GM04503 (cell line): ENCODE measurements at places on chromosomes 1 and 21.

- no peak for DNase-seq
Measured at GRCh38 chr1:228767636-228768354, 32.5 kb downstream of the RHOU start.

- DNase-seq, result no peak
Measured at GRCh38 chr1:46174448-46175231, at the start of gene TSPAN1. TSS of gene TSPAN1 (plus strand) at chr1:46175087. CDS start at chr1:46181108, 6,021 bp downstream.

- no peak for DNase-seq
Measured at GRCh38 chr1:99994496-99994895, 24.7 kb downstream of the SLC35A3 start.

- DNase-seq, result no peak
Measured at GRCh38 chr1:109626682-109627408, 7.2 kb downstream of the AMPD2 start.

- DNase-seq, result peak; percentile 77
Measured at GRCh38 chr1:1358433-1359271, at the start of gene MXRA8. TSS of gene MXRA8 (minus strand) at chr1:1358555. CDS start at chr1:1358504, 51 bp downstream.

GRCh38 chr1:170041423-170042192, 32.9 kb downstream of the KIFAP3 start:
- no peak for DNase-seq

- no peak for DNase-seq
Measured at GRCh38 chr1:202648605-202649226, 61.5 kb downstream of the SYT2 start.

DNA sequence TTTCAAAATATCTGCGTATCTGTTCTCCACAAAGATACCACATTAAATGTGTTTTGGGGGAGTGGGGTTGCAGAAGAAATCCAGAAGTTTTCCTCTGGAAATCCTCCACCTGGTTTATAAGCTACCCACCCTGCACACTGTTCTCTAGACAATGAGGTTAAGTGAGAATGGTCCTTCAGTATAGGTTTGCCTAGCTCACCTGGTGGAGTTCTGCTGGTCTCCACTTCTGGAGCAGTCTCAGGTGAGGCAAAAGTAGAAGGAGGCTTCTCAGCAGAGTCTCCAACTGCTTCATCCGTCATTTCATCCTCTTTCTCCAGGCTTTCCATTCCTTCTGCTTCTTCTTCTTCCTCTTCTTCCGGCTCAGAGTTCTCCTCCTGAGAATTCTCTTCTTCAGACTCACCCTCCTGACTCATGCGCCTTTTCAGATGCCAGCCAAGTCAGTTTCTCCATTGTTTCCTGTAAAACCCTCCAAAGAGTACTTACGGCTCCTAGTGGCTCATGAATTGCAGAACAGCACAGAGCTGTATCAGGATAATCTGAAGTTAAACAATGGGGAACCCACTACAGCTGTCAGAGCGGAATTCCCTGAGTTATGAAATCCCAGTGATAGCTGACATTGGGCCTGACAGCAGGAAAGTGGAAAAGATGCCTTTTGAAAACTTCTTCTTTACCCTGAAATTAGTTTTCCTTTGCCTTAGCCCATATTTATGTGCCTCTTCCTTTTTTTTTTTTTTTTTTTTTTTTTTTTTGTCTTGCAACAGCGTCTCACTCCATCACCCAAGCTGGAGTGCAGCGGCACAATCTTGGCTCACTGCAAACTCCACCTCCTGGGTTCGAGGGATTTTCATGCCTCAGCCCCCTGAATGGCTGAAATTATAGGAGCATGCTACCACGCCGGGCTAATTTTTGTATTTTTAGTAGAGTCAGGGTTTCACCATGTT, 38.5 kb downstream of the MSTO1 start:
- peak; percentile 75 for DNase-seq

DNA sequence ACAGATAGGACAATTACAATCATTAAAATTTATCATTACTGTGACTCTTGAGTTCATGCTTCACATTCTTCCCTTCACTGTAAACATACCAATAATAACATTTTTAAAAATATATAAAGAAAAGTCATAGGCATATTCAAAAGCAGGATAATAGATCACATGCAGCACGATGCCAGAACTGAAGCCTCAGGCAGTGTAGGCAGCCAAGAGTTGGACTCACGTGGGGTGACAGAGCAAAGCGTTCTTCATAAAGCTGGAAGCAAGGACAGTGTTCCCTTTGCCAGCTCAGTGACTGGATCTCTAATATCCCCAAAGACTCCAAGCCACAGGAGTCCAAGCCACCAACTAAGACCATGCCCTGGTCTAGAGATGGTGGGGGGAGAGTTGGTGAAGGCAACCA, 77.7 kb downstream of the ODF2L start:
- DNase-seq, result no peak

DNA sequence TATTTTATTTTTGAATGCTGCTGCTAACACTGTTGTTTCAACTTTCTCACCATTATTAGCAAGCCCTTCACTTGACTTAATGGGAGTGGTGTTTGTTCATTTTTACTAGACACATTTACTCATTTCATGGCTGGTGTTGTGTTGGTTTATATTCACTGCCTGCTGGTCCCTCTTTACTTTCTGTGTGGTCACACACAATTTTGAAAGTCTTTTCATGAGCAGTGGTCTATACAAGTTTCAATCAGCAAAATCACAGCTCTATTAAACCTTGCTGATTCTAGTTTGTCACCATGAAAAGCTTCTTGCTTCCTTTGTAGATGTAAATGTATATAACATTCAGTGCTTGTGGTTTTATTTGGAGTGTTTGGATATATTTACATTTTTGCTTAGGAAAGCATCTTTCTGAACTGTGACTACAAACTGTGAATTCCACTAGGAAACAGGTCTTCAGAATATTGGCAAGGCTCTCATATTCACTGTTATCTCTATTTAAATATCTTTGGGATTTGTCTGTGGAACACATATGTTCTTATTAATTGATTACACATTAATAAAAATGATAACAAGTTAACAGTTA, 22.8 kb downstream of the ATP6V1G3 start:
- no peak for DNase-seq

DNA sequence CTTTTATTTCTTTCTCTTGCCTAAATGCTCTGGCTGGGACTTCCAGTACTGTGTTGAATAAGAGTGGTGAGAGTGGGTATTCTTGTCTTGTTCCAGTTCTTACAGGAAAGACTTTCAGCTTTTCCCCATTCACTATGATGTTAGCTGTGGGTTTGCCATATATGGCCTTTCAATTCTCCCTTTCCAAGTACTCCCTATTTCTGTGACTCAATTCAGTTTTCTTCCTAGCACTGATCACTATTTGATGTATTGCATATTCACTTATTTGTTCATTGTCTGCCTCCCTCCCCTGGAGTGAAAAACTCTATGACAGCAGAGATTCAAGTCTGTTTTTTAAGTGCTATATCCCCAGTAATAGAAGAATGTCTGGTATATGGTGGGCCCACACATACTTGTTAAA, 618.2 kb upstream of the CAMK1G start:
- DNase-seq, result no peak

DNA sequence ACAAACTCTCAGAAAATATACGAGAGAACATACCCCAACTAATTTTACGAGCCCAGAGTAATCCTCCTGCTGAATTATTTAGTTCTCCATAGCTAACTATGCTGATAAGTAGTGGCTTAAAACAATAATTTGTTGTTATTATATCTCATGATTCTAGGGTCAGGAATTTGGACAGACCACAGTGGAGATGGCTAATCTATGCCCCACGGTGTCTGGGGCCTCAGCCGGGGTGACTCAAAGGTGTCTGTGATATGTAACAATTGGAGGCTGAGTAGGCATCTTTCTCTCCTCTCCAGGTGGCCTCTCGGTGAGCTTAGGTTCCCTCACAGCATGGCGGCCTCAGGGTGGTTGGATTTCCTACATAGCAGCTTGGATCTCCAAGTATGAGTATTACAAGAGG, 35.4 kb upstream of the FOXO6 start:
- DNase-seq, result no peak

DNA sequence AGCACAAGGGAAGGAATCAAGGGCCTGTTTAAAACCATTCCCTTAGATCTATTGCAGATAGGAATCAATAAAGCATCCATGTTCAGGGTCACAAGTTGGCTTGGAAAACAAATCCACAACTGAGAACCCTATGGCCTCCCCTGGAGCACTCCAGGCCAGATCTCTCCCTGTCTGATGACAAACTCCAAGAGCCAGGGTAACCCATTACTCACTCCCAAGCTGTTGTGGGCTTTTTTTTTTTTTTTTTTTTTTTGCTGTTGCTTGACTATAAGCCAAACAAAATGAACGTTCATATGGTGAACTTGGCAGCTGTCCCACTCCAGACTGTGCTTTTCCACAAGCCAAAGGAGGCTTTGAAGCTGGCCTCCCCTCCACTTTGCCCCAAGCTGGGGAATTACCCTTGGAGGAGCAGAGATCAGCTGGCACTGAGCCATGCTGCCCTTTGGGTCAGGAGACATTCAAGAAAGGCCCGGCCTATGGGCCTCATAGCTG, 35.7 kb upstream of the VAV3 start:
- no peak for DNase-seq

DNA sequence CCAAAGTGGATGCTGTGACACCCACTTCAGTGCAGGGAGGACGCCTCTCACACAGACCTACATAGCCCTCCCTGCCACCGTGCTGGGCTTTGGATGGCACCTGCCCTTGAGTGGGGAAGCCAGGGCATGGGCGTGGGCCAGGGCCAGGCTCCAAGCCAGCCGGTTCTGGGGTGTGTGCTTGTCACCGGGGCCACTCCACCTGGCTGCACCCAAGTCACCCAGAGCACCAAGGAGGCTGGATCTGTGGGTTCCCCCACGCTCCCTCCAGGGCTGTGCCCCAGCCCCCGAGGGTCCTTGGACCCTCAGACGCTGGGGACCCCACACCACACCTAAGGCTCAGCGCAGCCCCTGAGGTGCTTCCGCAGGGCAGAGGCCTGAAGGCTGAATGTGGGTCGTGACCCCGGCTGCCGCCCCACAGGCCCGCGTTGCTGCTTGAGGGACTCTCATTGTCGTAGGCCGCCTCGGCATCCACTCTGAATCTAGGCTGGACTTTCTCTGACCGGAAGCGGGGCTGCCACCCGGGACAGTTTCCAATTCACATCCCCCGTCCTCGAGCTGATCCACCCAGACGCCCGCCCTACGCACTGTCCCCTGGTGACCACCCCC, 1.5 kb downstream of the MXRA8 start:
- no peak for DNase-seq

DNA sequence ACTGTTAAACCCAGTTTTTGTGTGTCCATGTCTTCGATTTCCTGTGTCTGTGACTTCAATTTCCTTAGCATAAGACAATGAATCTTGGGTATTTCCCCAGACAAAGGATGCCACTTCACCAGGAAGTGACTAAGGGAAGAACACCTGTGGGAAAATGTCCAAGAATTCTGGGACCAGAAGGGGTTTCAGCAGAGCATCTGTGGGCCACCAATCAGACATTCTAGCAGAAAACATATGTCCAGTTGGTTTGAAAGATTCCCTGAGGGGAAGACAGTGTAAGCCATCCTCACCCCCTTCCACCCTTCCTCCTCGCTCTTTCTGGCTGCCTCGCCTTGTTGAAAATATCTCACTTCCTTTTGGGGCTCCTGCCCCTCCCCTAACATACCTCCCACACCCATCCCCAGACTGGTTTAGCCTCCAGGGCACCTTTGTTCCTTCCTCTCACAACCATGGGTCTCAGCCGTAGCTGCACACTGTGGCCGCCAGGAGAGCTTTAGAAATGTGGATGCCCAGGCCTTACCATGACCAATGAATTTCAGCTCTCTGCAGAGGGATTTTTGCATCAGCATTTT, 25.5 kb upstream of the IFNAR1 start:
- DNase-seq, result no peak

DNA sequence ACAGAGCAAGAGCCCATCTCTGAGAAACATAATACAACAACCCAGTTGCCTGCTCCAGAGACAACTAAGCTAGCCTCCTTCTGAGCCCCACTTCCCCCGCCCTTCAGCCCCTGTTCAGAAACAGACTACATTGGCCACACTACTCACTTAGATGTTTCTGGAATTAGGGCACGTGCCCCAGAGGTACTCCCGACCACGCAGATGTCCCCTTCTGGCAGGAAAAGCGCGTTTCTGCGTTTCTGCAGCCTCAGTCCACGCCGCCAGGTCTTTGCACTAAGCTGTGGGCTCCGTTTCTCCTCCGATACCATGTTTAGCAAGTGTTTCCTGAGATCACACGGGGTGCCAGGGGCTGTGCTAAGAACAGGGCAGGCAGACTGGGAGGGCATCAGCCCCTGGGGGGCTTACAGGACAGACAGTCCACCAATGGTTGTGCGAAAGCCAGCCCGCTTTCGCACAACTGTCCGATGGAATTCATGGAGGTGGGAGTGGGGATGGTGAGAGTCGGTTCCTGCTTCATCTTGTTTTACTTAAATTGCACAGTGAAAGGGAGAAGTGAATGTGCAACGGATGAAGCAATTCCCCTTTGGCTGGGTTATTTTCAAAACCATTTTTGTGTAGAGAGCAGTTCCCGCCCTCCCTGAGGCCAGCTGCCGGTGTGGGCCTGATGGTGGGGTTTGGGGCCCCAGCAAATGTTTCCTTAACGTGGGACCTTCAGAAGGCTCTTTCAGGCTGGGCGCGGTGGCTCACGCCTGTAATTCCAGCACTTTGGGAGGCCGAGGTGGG, 2.7 kb downstream of the PIK3CD start:
- DNase-seq, result no peak

GRCh38 chr1:176384841-176385240, 78.1 kb upstream of the PAPPA2 start:
- DNase-seq, result no peak

DNA sequence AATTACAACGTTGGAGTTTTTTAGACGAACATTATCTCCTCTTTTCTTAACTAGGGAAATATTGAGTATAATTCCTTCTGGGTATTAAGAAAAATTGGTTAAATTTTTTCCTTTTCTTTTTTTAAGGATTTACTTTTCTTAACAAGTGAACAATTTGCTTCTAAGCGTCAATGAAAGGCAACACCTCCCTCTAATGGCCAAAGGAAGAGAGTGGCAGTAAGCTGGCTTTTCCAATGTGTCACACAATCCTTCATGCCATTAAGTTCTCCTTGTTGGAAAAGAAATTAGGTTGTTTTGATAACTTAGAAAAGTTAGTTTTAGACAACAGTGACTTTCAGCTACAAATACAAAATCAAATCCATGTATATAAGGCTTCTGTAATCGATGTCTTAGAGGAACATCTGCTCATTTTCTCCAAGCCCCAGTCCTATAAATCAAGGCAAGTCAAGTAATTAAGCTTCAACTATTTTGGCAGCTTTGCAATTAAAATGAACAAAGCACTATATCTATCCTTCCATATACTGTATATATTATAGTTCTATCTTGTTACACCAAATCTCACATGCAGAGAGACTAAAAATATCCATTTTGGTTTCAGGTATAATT, 62.8 kb downstream of the EDEM3 start:
- DNase-seq, result peak; percentile 25
